ENCODE measurements at places on chromosomes 1 and 21. TPM values are rescaled to one million over a fixed set of nuclear protein-coding genes. Genes with fewer than 3 reads are reported as not detected.

DNA sequence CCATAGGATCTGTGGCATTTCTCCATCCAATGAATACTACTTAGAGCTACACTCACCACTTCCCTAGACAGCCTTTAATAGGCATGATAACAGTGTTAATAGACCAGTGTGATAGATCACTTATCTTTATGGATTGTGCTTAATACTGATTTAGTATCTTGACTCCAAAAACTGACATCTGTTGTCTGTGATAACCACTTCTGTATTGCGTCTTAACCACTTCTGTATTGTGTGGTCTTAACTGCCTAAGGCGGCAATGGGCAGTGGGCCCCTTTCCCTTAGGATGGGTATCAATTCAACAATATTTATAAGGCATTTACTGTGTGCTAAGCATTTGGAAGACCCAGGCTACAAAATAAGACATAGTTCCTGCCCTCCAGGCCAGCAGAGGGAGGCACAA, 32.0 kb upstream of the RCAN3 start:
- no peak overlapping the region for H3K27ac ChIP-seq
- no peak for DNase-seq
- no peaks in the 10 kb centered on the region for H3K36me3 ChIP-seq
- H3K4me1 ChIP-seq = peaks cover 4% of the 10 kb centered on the region

The TRPM2 gene
- total RNA-seq = 0.83 TPM

- no peaks in the 10 kb centered on the region for H3K27me3 ChIP-seq
- no peaks in the 10 kb centered on the region for H3K4me1 ChIP-seq
- no peak overlapping the region for H3K4me3 ChIP-seq
- no peak overlapping the region for H3K27ac ChIP-seq
- no peaks in the 10 kb centered on the region for H3K36me3 ChIP-seq
Observed at GRCh38 chr21:41219498-41220207, 51.7 kb downstream of the BACE2 start.

DNA sequence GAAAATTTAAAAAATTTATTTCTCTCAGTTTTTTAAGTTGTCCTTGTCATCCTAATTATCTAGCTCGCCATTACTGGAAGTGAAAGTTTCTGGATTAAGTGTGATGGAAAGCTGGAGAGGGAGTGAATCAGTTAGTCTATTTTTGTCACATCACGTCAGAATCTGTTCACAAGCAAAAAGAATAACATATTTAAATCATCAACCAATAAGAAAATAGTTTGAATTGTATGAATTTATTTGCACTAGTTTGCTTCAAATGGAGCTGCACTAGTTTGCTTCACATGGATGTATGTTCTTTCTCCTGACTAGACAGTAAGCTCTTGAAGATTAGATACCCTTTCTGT, 22.8 kb downstream of the PHC2 start:
- no peak overlapping the region for H3K27ac ChIP-seq
- no peaks in the 10 kb centered on the region for H3K27me3 ChIP-seq
- no peaks in the 10 kb centered on the region for H3K4me1 ChIP-seq
- no peaks in the 10 kb centered on the region for H3K36me3 ChIP-seq
- no peak overlapping the region for H3K4me3 ChIP-seq

GRCh38 chr1:234844479-234845031, 234.6 kb upstream of the IRF2BP2 start:
- no peaks in the 10 kb centered on the region for H3K36me3 ChIP-seq
- no peaks in the 10 kb centered on the region for H3K27me3 ChIP-seq
- DNase-seq = no peak
- H3K4me1 ChIP-seq = 0 out of 2 replicates have a peak, but pooled peaks cover 12% of the 10 kb centered on the region
- H3K27ac ChIP-seq = no peak overlapping the region

The CCDC181 gene
- 3.1 TPM for total RNA-seq

The FAM167B gene
- total RNA-seq = 0.31 TPM

The ADAM30 gene
- not detected for total RNA-seq

The KNCN gene
- not detected for total RNA-seq

- H3K36me3 ChIP-seq = no peaks in the 10 kb centered on the region
- H3K4me3 ChIP-seq = no peak overlapping the region
- no peak overlapping the region for H3K27ac ChIP-seq
- no peak for DNase-seq
Observed at GRCh38 chr1:24908591-24909259, 21.4 kb downstream of the RUNX3 start.

DNA sequence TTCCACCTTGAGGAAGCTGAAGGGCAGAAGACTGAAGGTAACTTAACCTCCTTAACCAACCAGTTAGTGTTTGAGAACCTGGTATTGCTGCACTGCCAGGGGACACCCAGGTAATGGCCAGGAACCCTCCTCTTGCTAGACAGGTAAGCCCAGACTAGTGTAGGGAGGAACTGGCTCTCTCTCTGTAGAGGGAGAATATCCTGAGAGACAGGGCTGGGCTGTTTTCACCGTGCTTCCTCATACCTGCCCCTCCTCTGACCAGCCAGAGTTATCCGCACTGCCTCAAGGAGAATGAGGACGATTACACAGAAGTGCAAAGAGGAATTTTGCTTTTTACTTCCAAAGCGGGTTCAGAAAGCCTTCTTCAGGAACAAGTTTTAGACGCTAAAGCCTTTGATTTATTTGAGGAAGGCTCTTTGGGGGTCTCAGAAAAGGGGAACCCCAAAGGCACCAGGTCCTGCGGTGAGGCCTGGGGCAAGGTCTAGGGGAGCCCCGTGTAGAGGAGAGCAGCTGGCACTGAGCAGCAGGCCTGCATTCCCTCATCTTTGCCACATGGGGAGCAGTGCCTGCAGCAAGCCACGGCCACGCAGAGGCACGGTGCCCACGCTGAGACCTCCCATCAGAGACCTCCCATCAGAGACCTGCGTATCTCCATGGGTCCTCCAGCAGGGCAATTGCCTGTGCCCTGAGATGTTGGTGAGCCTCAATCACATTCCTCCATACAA, 13.5 kb downstream of the GNG4 start:
- DNase-seq = no peak
- H3K36me3 ChIP-seq = no peaks in the 10 kb centered on the region
- H3K27ac ChIP-seq = no peak overlapping the region

The IL20 gene
- total RNA-seq = not detected

- no peaks in the 10 kb centered on the region for H3K36me3 ChIP-seq
- H3K27me3 ChIP-seq = no peaks in the 10 kb centered on the region
- 0 out of 2 replicates have a peak overlapping the region, but pooled peaks have one; percentile 55 for H3K27ac ChIP-seq
- peak; percentile 75 for DNase-seq
- peaks cover 7% of the 10 kb centered on the region for H3K4me1 ChIP-seq
Observed at GRCh38 chr1:16971341-16972188, 8.9 kb downstream of the MFAP2 start.

DNA sequence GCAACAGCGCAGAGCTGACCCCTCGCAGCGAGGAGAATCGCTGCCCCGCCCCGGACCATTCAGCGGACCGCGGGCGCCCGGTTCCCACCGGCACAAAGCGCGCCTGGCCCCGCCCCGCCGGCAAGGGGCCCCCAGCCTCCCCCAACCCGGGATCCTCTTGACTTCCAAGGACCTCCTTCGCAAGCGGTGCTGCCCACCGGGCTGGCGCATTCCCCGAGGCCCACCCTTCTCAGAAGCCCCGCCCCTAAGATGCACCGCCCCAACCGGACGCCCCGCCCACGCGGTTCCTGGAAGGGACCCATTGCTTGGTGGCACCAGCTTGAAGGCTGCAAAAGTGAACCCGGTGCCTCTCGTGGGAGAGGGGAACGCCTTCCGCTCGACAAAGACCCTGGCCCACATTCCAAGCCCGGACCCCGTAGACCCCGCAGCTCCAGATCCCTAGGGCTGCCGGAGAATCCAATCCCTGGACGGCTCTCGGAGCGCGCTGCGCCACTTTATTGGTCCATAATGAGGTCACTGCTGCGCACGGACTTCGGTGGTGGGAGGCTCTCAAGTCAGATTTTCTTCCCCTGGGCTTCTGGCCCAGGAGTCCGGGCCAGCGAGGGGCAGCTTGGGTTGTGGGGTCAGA, 2.0 kb downstream of the HES3 start:
- DNase-seq = peak; percentile 94
- peaks cover 26% of the 10 kb centered on the region for H3K4me1 ChIP-seq
- H3K4me3 ChIP-seq = peak overlapping the region; percentile 83
- H3K27ac ChIP-seq = 0 out of 2 replicates have a peak overlapping the region, but pooled peaks have one; percentile 32
- H3K36me3 ChIP-seq = no peaks in the 10 kb centered on the region
- H3K27me3 ChIP-seq = peaks cover 63% of the 10 kb centered on the region

- no peaks in the 10 kb centered on the region for H3K4me1 ChIP-seq
- peak; percentile 57 for DNase-seq
- 0 out of 2 replicates have a peak, but pooled peaks cover 4% of the 10 kb centered on the region for H3K27me3 ChIP-seq
- no peak overlapping the region for H3K27ac ChIP-seq
Observed at GRCh38 chr1:18041685-18042355, 65.8 kb upstream of the IGSF21 start.

GRCh38 chr1:246724731-246725095, 504 bp downstream of the SCCPDH start:
- peak; percentile 39 for DNase-seq
- H3K36me3 ChIP-seq = peaks cover 19% of the 10 kb centered on the region
- peak overlapping the region; percentile 82 for H3K4me3 ChIP-seq
- H3K27me3 ChIP-seq = peaks cover 23% of the 10 kb centered on the region
- H3K27ac ChIP-seq = no peak overlapping the region
- H3K4me1 ChIP-seq = peaks cover 4% of the 10 kb centered on the region

- no peak overlapping the region for H3K4me3 ChIP-seq
- no peak overlapping the region for H3K27ac ChIP-seq
- no peaks in the 10 kb centered on the region for H3K36me3 ChIP-seq
- H3K4me1 ChIP-seq = peaks cover 5% of the 10 kb centered on the region
Observed at GRCh38 chr21:37342046-37342632, 24.4 kb upstream of the DYRK1A start.

GRCh38 chr1:115534106-115534505, 107.7 kb upstream of the VANGL1 start:
- no peak overlapping the region for H3K4me3 ChIP-seq
- H3K27ac ChIP-seq = no peak overlapping the region
- DNase-seq = no peak
- H3K36me3 ChIP-seq = no peaks in the 10 kb centered on the region
- peaks cover 10% of the 10 kb centered on the region for H3K4me1 ChIP-seq

GRCh38 chr21:43188592-43189210, 19.9 kb downstream of the CRYAA start:
- H3K4me1 ChIP-seq = no peaks in the 10 kb centered on the region
- H3K27ac ChIP-seq = no peak overlapping the region
- H3K36me3 ChIP-seq = no peaks in the 10 kb centered on the region
- H3K4me3 ChIP-seq = no peak overlapping the region
- no peak for DNase-seq

The INAVA gene
- total RNA-seq = 43.9 TPM

DNA sequence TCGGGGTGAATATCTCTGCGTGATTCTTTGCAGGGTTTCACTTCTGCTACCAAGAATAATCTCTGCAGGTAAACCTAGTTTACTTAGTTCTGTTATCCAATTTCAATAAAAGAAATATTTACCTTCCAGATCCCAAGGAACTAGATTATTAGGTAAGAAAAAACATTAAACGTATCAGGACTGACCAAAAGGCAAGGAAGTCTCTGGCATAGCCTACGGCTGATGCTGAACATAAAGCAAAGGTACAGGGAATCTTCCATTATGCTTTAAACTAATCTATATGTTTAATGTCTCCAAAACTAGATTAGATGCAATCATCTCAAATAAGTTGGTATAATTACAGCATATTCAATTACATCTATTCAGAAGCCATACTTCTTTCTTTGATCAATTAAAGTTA, 168.9 kb downstream of the KCNK2 start:
- H3K4me3 ChIP-seq = no peak overlapping the region
- no peaks in the 10 kb centered on the region for H3K36me3 ChIP-seq
- H3K27ac ChIP-seq = no peak overlapping the region

GRCh38 chr1:52919723-52920483, 1.6 kb downstream of the ECHDC2 start:
- H3K27me3 ChIP-seq = peaks cover 35% of the 10 kb centered on the region
- no peaks in the 10 kb centered on the region for H3K4me1 ChIP-seq
- no peaks in the 10 kb centered on the region for H3K36me3 ChIP-seq

GRCh38 chr1:19112891-19113696, 97.0 kb downstream of the UBR4 start:
- H3K4me3 ChIP-seq = no peak overlapping the region
- DNase-seq = no peak
- H3K27ac ChIP-seq = no peak overlapping the region
- no peaks in the 10 kb centered on the region for H3K4me1 ChIP-seq
- peaks cover 98% of the 10 kb centered on the region for H3K36me3 ChIP-seq
- H3K27me3 ChIP-seq = no peaks in the 10 kb centered on the region

The RAB7B gene
- total RNA-seq = not detected

DNA sequence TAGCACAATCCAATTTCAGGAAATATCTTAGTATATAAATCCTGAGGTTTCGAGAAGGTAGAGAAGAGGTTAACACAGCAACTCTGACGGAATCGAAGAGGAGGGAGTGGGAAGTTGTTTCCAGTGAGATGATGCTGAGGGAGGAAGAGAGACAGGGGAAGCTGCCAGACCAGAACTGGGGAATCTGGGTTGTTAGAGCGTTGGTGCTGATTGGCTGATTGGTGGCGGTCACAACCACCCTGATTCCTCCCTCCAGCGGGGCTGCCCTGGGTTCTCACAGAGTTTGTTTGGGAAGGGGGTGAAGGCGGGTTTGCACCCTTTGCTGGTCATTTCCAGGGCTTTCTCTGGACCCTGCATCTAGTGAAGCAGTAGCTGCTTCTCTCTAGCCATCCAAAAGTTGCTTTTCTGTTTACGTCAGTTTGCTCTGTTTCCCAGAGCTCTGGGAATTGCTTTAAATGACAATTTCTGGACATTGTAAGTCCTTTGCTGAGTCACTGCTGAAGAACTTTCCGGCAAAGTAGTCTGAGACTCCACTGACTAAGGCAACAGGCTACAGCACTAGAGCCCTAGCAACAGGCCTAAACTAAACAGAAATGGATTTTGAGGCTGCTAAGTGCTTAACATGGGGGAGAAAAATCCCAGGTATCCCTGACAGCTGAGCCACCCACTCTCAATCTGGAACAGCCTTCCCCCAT, 90.1 kb downstream of the TENT5C start:
- H3K36me3 ChIP-seq = no peaks in the 10 kb centered on the region
- peak; percentile 30 for DNase-seq
- no peaks in the 10 kb centered on the region for H3K27me3 ChIP-seq
- peaks cover 4% of the 10 kb centered on the region for H3K4me1 ChIP-seq
- H3K4me3 ChIP-seq = no peak overlapping the region

DNA sequence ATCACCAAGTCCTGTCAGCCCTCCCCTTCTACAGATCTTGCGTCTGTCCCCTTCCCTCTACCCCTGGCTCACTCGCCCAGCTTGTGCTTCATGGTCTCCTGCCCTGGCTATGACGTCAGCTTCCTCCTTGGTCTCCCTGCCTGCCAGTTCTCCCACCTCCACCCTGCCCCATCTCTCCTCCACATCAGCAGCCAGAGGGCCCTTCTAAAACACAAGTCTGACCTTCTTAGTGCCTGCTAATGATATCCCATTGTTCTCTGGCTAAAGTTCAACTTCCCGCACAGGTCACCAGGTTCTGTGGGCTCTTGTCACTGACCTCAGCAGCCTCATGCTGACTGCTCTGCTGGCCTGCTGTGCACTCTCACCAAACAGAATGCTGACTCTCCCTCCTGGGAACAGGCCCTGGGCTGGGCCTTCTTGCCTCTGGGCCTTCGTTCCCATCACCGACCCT, 24.7 kb upstream of the MYCL start:
- H3K36me3 ChIP-seq = no peaks in the 10 kb centered on the region
- H3K4me3 ChIP-seq = no peak overlapping the region
- peaks cover 3% of the 10 kb centered on the region for H3K27me3 ChIP-seq
- no peak for DNase-seq
- H3K4me1 ChIP-seq = peaks cover 13% of the 10 kb centered on the region

Data from GM23338 (cell line).